ELR (cell line): ENCODE measurements at places on chromosomes 12 and 14.
A peak's percentile ranks its signal among the peaks of the same experiment; 100 is the strongest.

- DNase-seq: peak; percentile 10
These were observed 369.7 kb upstream of the SYT1 start for GRCh38 chr12:78494911-78495310.

GRCh38 chr12:52946797-52947547 is 1.9 kb upstream of the KRT18 start:
- peak; percentile 47 for DNase-seq

- peak; percentile 53 for DNase-seq
These were observed 76.8 kb downstream of the HSD17B6 start for GRCh38 chr12:56839915-56840325.

- no peak for DNase-seq
These were observed 5.1 kb downstream of the LAG3 start for GRCh38 chr12:6777386-6777785.

GRCh38 chr12:8779862-8780261 is 42.6 kb upstream of the A2ML1 start:
- no peak for DNase-seq

DNA sequence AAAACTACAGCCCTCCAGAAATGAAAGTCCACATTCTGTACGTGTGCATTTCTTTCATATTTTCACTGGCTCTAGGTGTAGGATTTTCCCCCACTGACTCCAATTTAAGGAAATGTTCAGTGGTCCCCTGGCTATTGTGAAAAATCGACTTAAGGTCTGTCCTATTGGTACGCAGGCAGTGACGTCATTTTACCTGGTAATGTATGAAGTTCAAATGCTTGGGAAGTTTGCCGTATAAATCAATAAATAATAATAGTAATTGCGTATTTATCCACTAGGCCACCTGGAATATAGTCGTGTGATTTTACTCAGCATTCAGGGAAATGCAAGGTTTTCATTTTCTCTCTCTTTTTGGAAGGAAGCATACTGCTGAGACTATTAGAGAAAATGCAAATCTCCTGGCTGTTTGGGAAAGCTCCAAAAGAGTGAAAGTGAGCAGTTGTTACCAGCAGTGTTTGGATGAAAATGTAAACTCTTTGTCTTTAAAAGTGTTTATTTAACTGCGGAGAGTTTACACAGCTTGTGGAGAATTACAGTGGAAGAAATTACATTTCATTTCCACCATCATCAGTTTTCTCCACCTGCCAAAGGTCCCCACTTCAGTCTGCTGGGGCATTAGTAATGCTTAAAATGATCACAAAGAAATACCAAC is 107.0 kb downstream of the EXOC5 start:
- no peak for DNase-seq

- no peak for DNase-seq
These were observed 173.0 kb upstream of the WSCD2 start for GRCh38 chr12:107955966-107956643.

GRCh38 chr14:77490347-77490986 is 8.1 kb downstream of the ISM2 start:
- no peak for DNase-seq
